ENCODE measurements at places on chromosomes 13 and 19. TPM values are rescaled to one million over a fixed set of nuclear protein-coding genes. Genes with fewer than 3 reads are reported as not detected.

DNA sequence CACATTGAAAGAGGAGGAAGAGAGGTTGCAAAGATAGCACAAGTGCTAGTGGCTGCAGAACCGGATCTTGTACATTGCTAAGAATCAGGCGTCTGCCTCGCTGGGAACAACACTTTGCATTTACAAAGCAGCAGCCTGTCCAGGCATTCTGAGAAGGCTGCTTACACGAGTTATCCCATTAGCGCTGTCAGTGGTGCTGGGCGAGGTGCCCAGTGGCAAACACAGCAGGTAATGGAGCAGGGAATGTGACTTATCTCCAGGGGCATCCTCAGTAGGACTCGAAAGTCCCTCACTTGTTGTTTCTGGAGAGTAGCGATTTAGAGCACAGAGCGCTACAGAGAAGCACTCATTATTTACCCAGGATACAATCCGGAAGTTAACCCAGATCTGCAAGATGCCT lies 209.6 kb downstream of the OLFM4 start:
- DNase-seq = no peak

DNA sequence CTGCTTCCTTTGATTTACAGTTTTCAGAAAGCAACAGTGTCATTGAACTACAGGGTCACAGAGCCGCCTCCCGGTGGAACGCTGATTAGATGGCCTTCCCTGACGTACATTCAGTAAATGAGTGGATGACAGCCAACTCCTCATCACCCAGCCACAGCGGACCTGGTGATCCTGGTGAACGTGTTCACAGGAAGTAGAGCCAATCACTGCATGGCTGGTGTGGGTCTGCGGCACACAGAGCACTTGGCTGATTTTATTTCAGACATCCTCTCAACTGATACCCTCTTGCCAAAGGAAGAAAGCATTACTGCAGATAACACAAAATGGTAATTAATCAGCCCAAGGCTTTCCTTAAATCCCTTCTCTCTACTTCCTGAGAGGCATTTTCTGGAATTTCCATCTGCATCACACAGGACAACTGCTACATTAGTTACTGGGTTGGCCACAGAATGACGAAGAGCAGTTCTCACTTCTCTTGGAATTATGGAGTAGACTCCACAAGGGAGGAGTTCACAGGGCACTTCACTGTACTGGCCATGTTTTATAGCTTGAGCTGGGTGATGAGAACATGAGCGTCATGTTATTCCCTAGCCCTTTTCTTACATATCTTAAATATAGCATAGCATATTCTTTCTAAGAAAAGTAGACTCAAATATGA lies 84.0 kb upstream of the SLC7A1 start:
- no peak for DNase-seq

DNA sequence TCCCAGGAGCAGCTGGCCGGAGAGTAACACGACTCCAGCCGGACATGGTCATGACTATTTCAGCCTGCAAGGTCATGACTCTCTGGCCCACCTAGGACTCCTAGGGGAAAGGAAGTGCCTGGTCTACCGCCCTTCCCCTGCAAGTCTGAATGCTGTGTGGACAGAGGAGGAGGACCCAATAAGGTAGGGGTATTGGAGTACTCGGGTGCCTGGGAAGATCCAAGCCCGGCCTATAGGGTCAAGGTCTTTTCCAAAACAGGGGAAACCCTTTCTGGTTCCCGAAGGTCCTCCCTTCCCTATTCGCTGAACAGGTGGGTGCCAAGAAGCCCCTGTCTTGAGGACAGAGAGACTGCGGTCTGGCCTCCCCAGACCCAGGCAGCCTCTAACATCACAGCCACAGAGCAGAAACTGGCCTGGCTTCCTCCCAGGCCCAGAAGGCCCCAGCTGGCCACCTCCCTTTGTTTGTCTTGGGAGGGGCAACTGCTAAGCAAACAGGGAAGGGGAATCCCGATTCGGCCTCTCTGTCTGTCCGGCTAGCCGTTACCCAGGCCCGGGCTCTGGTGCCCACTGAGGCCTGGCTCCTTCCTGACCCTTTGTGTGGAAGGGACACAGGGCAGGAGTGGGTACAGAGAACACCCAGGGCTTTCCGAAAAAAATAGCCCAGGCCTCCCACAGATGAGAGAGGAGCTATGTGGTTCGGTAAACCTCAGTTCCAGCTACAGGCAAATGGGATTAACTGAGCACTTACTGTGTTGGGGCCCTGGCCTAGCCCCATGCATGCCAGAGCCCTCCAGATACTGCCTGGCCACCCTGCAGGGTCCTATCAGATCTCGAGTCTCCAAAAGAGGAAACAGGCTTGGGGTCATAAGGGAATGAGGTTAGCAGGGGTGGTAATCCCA lies 5.2 kb upstream of the GRAMD1A start:
- DNase-seq = no peak

- DNase-seq = no peak
Observed at GRCh38 chr13:33217256-33217655, 68.3 kb downstream of the STARD13 start.

GRCh38 chr19:5194641-5195040 lies 146.0 kb downstream of the PTPRS start:
- DNase-seq = no peak

DNA sequence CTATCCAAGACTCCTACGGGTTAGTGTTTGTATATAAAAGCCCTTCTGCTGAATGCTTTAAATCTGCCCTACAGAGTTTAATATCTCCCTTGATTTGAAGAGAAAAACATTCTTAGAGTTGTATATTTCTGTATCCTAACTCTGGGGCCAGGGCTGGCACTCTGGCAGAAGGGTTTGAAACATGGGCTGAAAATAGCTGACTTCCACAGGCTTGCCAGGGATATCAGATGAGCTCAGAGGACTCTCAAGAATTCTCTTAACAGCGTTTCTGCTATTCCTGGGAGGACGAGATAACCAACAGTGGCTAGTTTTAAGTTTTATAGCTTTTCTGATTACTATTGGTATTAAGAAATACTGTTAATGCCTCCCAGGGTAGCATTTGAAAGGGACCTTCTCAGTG lies 127.5 kb downstream of the LIG4 start:
- DNase-seq = no peak

GRCh38 chr19:54452626-54453025 lies 3.6 kb downstream of the LENG8 start:
- DNase-seq = no peak

VSTM2B gene
- polyA plus RNA-seq = not detected

ZNF486 gene
- polyA plus RNA-seq = 3.4 TPM

GARIN5A gene
- 0.39 TPM for polyA plus RNA-seq

ZNF497 gene
- polyA plus RNA-seq = 0.79 TPM

CDX2 gene
- not detected for polyA plus RNA-seq
